ENCODE measurements at places on chromosomes 11 and 22.

- DNase-seq: no peak
Observed at GRCh38 chr11:30967579-30967978, 381.4 kb upstream of the MPPED2 start.

GRCh38 chr22:47089796-47090460, 327.5 kb downstream of the TBC1D22A start:
- no peak for DNase-seq

GRCh38 chr11:131430473-131431208, 60.2 kb downstream of the NTM start:
- no peak for DNase-seq

GRCh38 chr11:116997071-116997470, 101.2 kb downstream of the SIK3 start:
- DNase-seq: no peak

DNA sequence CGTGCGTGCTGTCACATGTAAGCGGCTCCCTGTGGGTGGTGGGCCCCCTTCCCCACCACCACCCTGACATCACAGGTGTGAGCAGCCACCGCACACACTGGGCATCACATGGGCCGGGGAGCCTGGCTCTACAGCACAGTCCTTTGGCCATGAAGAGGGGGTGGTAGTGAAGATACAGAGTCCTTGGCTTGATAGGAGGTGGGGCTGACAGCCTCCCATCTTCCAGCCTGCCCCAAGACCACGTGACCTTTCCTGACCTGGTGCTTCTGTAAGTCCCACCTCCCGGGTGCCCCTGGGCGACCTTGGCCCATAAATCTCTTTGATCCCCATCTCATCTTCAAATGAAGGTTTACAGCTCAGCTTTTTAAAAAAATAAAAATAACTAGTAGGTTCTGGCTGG, 21.2 kb upstream of the MGAT3 start:
- no peak for DNase-seq

DNA sequence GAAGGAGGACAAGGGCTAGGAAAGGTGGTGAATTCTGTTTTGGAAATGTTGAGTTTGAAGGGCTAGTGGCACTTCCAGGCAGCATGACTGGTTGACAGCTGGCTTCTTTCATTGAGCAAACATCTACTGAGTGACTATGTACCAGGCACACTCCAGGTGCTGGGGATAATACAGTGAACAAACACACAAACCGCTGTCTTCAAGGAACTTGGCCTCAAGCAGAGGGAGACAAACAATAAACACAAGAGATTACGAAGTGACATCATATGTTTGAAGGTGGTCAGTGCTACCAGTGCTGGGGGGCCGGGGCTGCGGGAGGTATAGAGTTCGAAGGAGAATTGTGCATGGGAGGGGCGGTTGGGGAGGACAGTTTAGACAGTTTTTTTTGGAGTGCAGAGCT, 197.0 kb upstream of the SORL1-AS1 start:
- no peak for DNase-seq

DNA sequence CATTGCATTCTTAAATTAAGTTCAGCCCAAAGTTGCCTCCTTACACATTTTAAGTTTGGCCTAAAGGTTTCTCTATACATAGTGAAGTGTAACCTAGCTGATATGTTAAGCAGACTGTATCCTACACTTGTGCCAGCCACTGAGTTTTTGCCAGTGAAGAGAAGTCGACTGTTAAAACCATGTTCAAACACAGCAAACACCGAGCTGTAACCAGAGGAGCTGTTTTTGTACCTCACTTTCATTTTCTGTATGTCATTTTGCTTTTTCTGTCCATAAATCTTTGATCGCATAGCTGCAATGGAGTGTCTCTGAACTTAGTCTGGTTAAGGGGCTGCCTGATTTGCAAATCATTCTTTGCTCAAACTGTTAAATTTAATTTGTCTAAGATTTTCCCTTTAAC, 403.7 kb downstream of the LUZP2 start:
- no peak for DNase-seq

DNA sequence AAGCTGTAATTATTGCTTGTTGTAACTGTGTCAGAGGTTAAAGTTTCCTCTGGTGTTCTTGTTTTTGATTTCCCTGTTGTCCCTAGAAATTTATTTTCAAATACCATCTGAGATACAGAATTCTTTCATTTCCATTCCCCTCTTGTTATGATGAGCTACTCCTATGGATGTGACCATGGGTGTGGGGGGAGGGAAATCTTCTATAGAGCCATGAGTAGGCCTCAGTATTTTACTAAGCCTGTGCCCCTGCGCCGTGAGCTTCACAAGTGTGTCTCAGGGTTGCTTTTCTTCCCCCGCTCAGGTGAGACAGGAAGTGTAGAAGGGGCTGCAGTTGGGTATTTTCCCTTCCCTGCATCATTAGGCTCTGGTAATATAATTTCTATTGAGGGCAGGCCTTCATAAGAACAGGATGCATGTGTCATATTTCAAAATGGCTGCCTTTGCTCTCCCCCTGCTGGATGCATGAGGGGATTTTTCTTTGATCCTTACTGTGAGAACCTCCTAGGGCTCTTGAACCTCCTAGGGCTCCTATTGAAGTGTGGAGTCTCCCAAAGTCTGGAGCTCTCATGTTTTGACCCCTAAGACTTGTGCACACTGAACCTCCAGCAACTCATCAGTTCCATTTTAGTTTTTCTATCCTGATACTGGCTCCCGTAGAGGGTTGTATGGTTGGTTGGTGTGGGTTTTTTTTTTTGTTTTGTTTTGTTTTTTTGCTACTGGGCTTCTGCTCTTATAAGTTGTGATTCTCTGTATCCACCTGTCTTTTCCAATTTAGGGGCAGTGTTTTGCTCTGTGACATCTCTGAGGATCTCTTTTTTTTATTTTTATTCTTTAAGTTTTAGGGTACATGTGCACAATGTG, 658.2 kb downstream of the NTM start:
- DNase-seq: no peak

- peak; percentile 48 for DNase-seq
Observed at GRCh38 chr11:65047581-65048422, 6.8 kb downstream of the SAC3D1 start.

DNA sequence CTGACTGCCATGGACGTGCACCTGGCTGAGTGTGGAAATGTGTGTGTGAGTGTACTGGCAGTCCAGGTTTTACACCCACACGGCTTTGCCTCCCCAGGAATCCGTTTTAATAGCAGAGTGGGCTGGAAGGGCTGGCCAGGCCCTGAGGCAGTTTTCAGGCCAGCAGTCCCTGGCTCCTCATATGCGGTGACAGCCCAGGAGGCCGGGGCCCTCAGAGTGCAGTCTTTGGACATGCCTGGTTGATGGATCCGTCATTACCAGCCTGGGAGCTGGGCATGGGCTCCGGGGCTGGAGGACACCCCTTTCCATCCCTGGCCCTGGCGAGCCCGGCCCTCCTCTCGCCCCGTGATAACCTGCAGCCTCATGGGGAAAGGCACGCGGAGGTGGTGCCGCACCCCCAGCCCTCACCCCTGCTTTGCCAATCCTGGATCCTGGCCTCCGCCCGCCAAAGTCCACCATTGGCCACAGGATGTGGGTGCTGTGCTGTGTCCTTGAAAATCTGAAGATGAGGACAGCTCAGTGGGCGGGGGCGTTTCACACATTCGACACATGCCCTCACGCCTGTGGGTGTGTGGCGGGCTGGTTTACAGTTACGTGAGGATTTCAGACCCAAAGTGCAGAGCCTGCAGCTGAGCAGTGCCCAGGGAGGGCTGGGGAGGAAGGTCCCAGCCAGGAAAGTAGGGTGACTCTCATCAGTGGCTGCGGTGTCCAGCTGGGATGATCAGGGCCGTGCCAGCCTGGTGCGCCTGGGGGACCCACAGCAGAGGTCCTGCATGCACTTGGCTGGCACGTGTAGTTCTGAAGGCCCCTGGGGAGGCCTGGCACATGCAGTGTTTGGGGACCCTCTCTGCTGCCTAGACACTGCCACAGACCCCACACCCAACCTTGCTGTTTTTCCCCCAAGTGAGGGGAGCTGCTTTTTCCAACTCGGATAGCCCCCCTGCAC, 55.1 kb downstream of the RTN4R start:
- DNase-seq: no peak

GRCh38 chr11:36360826-36361415, 64.8 kb downstream of the PRR5L start:
- DNase-seq: no peak

- DNase-seq: no peak
Observed at GRCh38 chr11:131672191-131672590, 301.8 kb downstream of the NTM start.

- no peak for DNase-seq
Observed at GRCh38 chr22:33757802-33758483, 162.3 kb downstream of the LARGE1 start.

DNA sequence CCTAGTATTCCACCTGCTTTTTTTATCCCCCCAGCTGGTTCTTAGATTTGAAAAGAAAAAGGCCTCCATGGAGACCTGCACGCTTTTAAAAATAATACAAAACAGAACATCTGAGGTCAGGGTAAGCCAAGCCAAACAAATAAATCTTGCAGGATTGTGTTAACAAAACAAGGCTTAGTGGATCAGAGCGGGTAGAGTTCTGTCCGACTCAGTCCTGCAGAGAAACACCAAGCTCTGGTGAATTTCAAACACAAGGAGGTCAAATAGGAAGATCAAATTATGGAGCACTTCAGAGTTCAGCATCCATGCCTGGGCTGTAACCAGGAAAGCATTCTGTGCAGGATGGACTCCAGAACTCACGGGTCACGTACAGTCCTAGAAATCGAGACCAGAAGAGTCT, 86.9 kb downstream of the SYN3 start:
- DNase-seq: no peak

- no peak for DNase-seq
Observed at GRCh38 chr22:46363611-46364321, 28.3 kb downstream of the TRMU start.

Data from CD4-positive, alpha-beta T cell treated with Interleukin-6 for 4 hours (primary cell).